ENCODE measurements at places on chromosomes 7 and 10.

- DNase-seq: no peak
Measured at GRCh38 chr10:52106899-52107298, 207.2 kb upstream of the DKK1 start.

GRCh38 chr10:104028146-104028545 lies 57.5 kb downstream of the COL17A1 start:
- DNase-seq: no peak

- DNase-seq: peak; percentile 19
Measured at GRCh38 chr7:151705636-151706276, 171.2 kb downstream of the PRKAG2 start.

DNA sequence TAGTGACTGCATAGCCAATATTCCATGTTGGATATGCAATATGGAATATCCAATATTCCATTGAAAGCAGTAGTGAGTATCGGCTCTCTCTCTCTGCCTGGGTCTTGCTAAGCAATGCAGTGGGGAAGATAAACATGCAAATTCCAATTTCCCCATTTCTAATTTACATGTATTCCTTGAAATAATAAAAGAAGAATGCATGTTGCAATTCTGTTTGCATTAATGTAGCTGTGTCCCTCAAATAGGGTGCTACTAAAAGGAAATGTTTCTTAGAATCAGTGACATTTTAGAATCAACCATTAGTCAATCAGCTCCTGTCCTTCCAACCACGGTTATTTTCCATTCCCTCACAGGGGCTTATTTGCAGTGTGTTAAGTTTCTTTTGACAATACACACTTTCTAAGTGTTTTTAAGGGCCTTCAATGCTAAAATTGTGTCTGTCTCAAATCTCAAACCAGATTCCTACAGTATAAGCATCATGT lies 46.7 kb downstream of the AFAP1L2 start:
- no peak for DNase-seq

DNA sequence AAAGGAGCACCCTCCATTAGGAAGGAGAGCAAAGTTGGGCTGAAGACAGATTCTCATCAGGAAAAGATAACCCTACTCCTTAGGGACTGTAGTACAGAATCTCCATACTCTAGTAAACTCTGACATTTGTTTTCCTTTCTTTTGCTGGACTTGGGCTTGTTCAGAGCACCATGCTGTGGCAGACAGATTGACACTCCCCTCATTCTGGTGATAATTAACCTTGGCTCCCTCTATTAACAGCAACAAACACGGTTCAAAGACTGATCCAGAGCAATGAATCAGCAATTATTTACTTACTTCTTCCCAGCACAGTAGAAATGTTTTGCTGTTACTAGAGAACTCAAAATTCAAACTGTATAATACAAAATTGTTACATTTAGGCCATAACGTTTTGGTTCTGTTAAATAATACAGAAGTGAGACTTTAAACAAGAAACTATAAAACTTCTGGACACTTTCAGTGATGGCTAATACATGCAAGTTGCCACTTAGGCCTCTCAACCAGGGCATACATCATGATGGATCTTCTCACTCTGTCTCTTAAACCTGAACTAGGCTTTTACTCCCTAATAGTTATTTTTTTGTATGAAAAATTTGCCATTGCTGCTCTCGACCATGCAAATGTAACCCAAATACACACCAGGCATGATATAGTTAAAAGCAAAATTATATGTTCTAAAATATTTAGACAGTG lies 639.0 kb downstream of the IPMK start:
- no peak for DNase-seq

Measured in activated CD4-positive, alpha-beta T cell treated with anti-CD3 and anti-CD28 coated beads, Interleukin-2, amount 50 U/mL, for 48 hours (primary cell).